Airway epithelial cell (primary cell): ENCODE measurements at places on chromosomes 7 and 10. TPM values are rescaled to one million over a fixed set of nuclear protein-coding genes. Genes with fewer than 3 reads are reported as not detected.

The JCAD gene
- 0.35 and 0.46 TPM in 2 replicates for total RNA-seq

The ANXA8L1 gene
- total RNA-seq, result 291 and 296 TPM in 2 replicates

The TMEM213 gene
- total RNA-seq, result not detected in 2 replicates

The ELN gene
- total RNA-seq, result 0.21 TPM in 1 of 2 replicates, not detected in the other

The YWHAG gene
- total RNA-seq, result 68.9 and 78.9 TPM in 2 replicates
